Stimulated activated naive CD4-positive, alpha-beta T cell treated with Interleukin-2 at 50 U/mL for 16 hours (primary cell): ENCODE measurements at places on chromosomes 3 and 15.
A peak's percentile ranks its signal among the peaks of the same experiment; 100 is the strongest.

DNA sequence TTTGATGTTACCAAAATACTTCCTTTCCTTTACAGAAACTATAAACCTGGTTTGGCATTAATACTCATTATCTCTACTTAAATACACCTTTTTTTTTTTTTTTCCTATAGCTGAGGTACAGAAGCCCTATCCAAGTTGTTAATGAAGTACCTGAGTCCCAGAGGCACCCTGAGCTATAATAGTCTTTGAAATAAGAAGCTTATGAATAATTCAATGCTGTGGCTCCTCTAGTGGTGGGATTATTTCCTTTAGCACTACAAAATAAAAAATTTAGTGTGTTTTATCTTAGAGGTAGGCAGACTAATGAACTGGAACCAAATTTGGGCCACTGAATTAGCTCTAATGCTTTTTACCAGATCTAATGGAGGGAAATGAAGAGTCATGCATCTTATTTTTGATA, 611.9 kb downstream of the EDEM1 start:
- DNase-seq: no peak

DNA sequence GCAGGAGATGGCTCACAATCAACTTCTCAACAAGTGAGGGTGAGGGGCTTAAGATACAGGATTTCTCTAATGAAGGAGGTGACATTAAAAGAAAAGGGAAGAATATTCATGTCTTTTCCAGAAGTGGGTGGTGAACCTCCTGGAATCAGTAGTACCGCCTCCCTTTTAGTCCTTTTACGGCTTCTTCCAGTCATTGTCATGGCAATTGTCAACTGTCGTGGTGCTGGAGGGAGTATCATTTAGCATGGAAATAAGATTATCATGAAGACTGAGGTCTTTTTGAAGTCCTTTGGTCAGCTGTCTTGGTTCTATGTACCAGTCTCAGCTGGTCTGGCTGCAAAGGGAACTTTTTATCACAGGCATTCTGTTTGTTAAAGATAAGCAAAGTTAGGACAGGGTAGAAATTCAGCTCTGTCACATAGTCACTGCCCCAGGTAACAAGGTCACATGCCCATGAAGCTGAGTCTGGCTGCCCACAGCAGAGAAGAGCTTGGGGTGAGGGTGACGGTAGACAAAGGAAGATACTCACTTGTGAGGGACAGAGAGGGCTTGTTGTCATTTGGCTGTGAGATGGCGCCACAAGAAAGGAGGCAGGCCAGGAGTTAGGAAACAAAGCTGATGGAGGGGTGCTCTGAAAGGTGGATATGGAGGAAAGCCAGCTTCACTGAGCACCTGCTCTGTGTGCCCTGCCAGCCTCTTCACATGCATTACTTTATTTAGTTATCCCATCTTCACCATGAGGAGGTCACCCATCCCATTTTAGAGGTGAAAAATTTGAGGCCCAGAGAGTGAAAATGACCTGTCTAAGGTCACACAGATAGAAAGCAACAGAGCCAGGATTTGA, 228.2 kb upstream of the TRIM42 start:
- no peak for DNase-seq

DNA sequence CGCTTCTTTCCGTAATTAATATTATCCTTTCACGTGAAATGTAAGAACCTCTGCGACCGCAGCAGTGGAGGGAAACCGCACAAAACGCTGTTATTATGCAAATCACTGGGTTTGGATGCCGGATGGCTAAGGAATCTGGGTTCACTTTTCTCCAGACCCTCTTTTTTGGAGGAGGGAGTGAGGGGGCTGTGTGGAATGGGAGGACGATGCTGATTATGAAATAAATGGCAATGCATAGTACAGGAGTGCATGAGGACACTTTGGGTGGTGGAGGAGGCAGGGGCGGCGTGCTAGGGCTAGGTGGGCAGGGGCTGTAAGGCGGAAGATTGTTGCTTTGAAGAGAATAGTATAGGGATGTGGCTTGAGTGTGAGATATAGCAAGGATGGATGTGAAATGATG, 1.8 kb downstream of the CADM2 start:
- DNase-seq: no peak

GRCh38 chr15:63288778-63289378, 11.5 kb downstream of the APH1B start:
- DNase-seq: no peak

DNA sequence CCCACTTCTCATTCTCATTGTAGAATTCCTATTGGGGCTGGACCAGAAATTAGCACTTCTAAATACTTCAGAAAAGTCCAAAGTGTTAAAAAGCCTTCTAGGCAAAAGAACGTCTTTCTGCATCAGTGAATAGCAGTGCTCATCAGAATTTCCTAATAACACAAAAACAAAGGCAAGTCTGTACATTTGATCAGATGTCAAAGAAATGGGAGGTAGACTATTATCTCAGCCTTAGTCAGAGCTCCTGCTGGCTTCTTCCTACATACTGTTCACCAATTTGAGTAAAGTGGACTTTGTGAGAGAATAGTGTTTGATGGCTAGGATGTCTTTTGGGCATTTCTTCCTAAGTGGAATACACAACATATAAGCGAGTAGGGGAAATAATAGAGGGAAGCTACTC, 48.7 kb downstream of the FOXB1 start:
- DNase-seq: no peak

DNA sequence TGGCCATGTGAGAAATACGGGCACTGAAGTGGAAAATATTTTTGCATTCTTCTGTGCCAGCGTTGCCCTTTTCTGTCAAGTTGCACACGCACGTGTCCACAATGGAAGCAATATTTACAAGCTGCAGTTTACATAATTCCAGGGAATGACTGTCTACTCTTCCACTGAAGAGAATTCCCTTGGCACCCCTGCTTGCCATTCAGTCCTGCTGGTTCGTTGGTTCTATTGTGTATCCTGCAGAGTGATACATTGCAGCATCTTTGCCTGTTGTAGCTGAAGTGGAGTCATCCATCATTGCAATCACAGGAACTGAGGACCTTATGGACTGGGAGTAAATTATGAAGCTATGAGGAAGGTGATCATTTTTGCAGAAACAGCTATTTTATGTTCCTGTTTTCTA, 759.4 kb downstream of the ROBO2 start:
- no peak for DNase-seq

- no peak for DNase-seq
These were observed 50.0 kb upstream of the PSMD6 start for GRCh38 chr3:64073158-64073761.

- DNase-seq: no peak
These were observed 109.2 kb upstream of the STT3B start for GRCh38 chr3:31423482-31423881.

- no peak for DNase-seq
These were observed 8.9 kb downstream of the CISH start for GRCh38 chr3:50602595-50603191.

DNA sequence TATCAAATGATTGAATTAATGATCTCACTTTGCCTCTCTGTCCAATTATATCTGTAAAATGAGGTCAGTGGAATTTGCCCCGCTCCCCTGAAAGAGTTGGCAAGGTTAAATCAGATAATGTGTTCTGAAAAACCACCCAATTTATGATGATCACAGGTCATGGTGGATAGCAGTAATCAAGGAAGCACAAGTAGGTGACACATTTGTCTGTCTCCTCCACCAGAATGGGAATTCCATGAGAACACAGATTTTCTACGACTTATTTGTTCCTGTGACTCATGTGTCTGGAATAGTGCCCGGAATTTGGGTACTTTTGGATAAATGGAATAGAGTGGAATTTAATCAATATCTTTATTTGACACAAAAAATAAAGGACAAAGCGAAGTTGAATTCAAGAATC, 220.9 kb upstream of the SUCLG2 start:
- DNase-seq: no peak

GRCh38 chr15:63012444-63012843, 30.1 kb upstream of the TPM1 start:
- no peak for DNase-seq

GRCh38 chr3:97942801-97943546, 29.3 kb downstream of the RIOX2 start:
- no peak for DNase-seq

DNA sequence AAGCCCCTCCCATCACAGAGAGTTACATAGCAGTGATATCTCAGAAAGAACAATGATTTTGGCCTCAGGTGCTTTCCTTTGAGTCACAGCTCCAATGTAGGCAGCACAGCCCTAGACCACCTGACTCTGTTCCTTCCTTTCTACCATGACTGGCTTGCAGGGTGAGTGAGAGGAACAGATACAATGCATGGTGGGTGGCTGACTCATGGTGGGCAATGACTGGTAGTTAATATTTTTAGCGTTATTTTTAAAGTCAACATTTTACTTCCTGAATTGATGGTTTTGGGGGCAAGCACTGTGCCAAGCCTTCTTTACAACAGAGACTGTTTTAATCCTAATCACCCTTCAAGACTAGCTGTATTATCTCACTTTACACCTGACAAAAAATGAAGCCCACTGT, 32.8 kb upstream of the ST3GAL6 start:
- DNase-seq: no peak

DNA sequence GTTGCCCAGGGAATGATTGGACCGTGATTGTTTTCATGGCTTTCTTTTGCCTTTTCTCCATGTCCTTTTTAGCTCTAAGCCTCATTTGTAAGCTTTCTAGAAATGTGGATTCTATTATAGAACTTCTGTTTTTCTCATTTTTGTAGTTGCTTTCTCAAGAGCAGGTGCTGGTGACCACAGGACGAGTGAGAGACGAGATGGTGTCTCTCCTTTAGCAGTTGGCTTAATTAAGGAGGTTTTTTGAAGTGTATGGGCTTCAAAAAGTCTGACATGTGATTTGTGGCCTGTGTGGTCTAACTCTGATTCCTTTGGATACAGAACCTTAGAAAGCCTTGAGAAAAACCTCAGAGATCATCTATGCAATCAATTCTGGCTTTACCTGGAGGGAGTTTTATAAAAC, 292.8 kb downstream of the LPP start:
- no peak for DNase-seq

GRCh38 chr15:94792196-94792595, 560.8 kb downstream of the MCTP2 start:
- DNase-seq: no peak

DNA sequence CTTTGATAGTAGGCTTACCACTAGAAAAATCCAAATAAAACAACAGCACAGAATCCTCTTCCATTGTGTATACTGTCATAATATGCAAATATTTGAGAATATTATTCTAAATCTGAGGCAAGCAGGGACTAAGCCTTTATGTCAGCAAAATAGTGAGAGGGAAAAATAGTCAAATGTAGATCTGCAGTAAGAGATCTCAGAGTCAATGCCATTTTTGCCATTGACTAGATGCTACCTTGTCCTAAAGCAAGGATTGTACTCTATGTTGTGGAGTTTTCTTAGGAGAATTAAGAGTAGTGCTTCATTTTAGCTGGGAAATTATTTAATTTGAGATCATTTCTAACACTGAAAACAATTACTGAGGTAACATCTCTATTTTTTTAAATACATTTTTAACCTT, 50.2 kb downstream of the IQCH start:
- DNase-seq: no peak

- no peak for DNase-seq
These were observed 107.1 kb upstream of the FHIT start for GRCh38 chr3:61358364-61358763.

- peak; percentile 19 for DNase-seq
These were observed at the start of gene RARRES1 for GRCh38 chr3:158731938-158732855. Gene RARRES1 (minus strand): TSS chr3:158732457. CDS start chr3:158732415, 42 bp downstream.

GRCh38 chr3:64972793-64973192, 285.0 kb upstream of the ADAMTS9 start:
- no peak for DNase-seq
